ENCODE measurements at places on chromosomes 4 and X.

DNA sequence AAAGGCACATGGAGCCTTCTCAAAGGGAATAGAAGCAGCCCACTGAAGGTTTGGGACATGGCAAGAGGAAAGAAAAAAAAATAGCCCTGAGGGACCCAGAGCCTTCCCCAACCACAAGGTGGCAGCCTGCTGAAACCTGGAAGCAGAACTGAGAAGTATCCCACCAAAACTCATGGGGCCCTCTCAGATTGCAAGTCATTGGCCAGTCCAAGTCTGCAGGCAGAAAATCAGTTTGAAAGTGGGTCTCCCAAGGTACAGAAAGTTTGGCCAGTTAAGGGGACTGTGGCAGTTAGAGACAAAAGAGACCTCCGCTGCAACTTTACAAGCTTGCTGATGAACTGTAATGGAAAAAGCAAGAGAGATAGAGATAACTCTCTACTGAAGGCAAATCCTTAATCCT, 155.8 kb downstream of the ANTXR2 start:
- no peak for DNase-seq

- DNase-seq = no peak
Measured at GRCh38 chr4:114021451-114021850, 42.0 kb upstream of the ARSJ start.

DNA sequence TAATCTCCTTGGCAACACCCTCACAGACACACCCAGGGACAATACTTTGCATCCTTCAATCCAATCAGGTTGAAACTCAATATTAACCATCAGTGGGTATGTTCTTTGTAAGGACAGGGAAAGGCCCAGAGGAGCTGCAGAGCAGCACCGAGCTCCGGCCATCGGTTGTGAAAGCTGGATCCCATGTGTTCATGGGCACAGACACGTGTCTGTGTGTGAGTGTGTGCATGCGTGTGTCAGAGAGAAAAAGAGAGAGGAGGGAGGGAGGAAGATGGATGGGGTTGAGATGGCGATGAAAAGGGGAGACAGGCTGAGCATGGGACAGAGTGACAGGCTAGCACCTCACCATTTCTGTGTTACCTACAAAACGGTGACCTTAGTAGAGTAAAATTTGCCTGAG, 6.8 kb upstream of the BEND2 start:
- no peak for DNase-seq

- no peak for DNase-seq
Measured at GRCh38 chrX:149618871-149619270, 12.7 kb downstream of the TMEM185A start.

DNA sequence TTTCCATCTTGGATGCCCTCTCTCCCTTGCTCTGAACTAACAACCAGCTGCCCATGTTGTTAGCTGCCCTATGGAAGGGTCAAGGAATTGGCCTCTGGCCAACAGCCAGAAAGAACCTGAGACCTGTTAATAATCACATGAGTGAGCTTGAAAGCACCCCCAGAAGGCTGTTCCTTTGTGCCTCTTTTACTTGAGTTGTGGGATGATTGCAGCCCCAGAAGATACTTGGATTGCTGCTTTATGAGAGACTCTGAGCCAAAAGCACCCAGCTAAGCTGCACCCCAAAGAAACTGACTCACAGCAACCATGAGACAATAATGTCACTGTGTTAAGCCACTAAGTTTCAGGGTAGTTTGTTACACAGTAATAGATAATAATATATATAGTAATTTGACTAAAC, 73.3 kb downstream of the FRYL start:
- DNase-seq = no peak

GRCh38 chr4:56892691-56893090, 15.0 kb upstream of the REST start:
- DNase-seq = no peak

DNA sequence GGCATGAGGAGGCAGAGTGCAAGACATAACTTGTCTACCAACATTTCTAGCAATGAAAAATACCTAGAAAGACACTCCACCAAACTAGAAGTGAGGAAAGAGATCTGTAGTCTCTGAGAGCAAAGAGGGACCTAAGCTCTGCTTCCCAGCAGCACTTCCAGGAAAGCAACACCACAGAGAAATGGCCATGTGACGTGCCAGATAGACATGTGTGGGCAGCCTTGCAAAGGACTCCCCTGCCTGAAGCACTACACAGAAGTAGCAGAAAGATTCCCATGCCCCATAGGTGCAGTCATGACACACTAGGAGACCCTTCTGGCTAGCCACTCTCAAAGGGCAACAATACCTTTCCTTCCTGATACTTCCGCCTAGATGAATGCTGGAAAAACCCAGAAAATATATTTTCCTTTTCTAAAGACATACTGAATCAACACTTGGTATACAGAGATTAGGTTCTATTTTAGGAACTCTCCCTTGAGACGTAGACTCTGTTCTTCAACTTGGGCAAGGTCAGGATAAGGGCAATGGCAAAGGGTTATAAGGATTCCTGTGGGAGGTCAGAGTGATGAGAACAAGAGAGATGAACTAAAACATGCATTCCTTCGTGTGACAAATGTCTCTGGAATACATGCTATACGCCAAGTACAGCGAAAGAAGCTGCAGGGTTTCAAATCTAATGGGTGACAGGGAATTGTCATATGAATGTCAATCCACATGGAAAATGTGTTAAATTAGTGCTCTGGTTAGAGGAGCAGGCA, 187.5 kb upstream of the ETNPPL start:
- no peak for DNase-seq

- no peak for DNase-seq
Measured at GRCh38 chrX:72620550-72621145, 48.0 kb upstream of the HDAC8 start.

- DNase-seq = no peak
Measured at GRCh38 chr4:174210354-174210753, 73.1 kb downstream of the FBXO8 start.

DNA sequence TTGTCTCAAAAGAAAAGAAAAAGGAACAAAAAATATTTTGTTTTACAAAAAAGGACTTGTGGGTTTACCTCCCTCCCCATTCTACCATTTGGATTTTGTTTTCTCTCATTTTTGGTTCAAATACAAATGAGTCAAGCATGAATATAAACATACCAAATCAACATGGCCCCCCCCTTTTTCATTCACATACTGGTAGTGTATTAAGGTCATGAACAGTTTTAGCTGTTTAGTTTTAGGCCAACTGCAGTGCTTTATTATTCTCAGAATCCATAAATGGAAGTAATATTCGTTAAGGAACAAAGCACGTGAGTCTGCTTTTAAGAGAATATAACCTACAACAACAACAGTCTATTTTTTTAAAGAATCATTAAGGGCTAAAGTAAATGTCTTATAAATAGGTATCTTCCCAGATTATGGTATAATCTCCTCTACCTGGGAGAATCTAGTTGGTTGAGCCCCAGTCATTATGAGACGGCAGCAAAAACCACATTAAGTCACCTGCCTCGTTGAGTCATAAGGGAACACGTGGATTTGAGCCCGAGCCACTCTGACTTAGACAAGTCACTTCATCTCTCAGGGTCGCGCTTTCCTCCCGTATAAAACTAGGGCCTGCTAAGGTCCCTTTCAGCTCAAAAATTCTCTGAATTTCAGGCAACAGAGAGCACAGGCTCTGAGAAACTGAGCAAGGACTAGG, 26.7 kb downstream of the BCLAF3 start:
- DNase-seq = no peak

DNA sequence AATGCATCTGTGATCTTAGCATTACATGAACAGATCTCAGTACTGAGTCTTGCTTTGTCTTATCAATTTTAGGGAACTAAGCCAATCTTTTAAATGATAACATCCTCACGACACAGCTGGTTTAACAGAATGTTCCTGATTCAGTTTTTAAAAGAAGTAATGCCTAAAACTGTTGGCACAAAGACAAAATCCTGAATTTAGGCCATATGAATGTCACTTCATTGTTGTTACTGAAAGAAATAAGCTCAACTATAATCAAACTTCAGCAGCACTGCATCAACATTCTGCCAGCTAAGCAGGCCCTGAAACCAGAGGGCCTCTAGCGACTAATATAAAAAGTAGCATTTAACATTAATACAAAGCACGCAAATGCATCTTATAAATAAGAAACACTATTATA, 130.6 kb downstream of the FRYL start:
- no peak for DNase-seq

DNA sequence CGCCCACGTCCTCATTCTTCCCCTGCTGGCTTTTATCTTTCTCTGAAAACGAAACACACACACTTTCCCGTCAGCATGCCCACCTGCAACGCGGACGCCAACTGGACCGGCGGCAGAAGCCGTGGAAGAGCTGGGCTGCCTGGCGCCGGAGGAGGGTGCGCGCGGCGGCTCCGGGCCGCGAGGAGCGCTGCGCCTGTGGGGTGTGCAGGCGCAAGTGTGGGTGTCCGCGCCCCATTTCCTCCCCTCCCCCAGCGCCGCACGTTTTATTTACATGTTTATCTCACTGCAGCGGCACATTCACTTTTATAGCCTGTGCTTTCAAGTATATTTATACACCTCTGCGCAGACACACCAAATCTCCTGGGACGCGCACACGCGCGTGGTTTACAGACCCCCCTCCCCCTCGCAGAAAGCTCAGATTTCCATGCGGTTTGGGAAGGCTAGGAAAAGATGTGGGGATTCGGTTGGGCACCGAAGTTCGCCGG, 1.5 kb downstream of the PITX2 start:
- no peak for DNase-seq

- no peak for DNase-seq
Measured at GRCh38 chrX:155048977-155049619, 21.8 kb downstream of the CMC4 start.

- DNase-seq = no peak
Measured at GRCh38 chr4:24511371-24512063, 72.8 kb downstream of the DHX15 start.

GRCh38 chrX:135114392-135114791, 5.9 kb downstream of the ETDB start:
- DNase-seq = no peak

DNA sequence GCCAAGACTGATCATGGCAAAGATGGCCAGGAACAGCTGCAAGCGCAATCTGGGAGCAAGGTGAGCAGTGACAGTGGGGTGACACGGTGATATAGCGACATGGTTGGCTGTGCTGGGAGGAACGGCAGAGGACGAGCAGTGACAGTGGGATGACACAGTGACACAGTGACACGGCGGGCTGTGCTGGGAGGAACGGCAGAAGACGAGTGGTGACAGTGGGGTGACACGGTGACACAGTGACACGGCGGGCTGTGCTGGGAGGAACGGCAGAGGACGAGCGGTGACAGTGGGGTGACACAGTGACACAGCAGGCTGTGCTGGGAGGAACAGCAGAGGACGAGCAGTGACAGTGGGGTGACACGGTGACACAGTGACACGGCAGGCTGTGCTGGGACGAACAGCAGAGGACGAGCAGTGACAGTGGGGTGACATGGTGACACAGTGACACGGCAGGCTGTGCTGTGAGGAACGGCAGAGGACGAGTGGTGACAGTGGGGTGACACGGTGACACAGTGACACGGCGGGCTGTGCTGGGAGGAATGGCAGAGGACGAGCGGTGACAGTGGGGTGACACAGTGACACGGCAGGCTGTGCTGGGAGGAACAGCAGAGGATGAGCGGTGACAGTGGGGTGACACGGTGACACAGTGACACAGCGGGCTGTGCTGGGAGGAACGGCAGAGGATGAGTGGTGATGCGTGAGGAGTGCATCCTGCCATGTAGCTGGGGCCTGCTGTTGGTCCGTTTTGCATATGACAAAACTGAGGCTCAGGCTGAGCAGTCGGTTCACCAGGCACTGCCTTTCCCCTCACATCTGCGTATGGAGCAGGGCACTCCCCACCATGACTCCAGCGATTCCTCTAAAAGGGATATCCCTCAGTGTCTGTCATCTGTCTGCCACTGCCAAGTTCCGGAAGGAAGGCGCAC, 36.0 kb upstream of the MXD4 start:
- DNase-seq = no peak

GRCh38 chrX:155514225-155514624, 55.8 kb upstream of the F8A3 start:
- DNase-seq = no peak

DNA sequence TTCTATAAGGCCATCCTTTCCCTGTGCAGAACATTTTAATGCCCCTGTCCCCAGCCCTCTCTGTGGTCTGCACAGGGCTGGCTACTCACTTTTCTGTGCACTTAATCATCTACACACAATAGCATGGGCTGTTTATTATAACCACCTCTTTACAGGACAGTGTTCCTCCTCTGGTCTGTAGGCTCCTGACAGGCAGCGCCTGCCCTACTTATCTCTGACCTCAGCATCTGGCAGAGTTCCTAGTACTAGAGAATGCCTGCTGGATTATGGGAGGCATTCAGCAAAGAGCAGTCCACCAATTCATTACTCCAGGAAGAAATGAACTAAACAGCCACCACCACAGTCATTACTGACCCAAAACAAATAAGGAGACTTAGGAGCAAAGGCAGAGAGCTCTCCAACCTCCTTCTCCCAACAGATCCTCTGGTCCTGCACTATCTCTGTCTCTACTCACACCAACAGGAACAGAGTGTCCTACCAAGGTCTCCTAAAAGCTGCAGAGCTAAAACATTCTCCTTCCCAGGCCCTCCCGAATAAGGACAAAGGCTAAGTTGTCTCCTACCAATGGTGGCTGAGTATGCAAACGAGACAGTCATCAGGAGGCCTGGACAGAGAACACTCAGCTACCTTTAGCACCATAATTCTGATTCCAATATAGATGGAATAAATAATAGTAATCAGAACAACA, 279.2 kb downstream of the QDPR start:
- DNase-seq = no peak

DNA sequence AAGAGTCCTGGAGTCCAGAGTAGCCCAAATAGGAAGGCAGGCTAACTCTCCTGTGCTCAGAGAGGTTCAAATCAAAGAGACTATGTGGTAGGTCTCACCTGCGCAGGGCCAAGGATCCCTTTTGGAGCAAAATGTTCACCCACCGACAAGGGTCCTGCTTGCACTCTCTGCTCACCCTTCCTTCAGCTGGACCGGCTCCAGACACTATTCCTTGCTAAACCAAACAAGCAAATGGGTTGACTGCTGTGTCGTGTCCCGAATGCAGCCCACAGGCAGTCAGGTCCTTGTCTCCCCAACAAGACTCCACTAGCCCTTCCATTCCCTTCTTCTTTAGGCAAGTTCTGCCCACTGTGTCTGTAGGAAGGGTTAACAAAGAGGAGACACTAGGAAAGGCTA, 760 bp downstream of the TRMT2B start:
- no peak for DNase-seq

DNA sequence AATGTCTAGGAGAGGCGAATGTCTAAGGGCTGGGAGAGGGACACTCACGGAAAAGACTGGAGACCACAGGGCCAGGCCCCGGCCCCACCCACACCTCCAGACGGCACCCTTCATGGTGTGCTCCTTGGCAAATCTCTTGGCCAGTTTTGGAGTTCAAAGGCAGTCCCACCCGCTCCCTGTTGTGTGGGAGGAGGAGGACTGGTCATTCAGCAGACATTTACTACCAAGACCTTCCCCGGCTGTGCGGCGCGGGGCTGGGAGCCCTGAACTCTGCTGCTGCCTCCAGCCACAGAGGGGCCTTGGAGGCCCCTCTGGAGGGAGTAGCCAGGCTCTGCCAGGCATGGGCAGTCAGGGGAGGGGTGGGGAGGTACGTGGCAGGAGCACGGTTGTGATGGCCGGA, 8.7 kb upstream of the TBC1D14 start:
- DNase-seq = no peak

Data from activated CD8-positive, alpha-beta memory T cell treated with anti-CD3 and anti-CD28 coated beads for 1 hour (primary cell).